Stimulated activated CD8-positive, alpha-beta memory T cell treated with anti-CD3 and anti-CD28 coated beads, Interleukin-2, amount 100 ng/mL, for 1 hour (primary cell): ENCODE measurements at places on chromosomes 1 and 21.

DNA sequence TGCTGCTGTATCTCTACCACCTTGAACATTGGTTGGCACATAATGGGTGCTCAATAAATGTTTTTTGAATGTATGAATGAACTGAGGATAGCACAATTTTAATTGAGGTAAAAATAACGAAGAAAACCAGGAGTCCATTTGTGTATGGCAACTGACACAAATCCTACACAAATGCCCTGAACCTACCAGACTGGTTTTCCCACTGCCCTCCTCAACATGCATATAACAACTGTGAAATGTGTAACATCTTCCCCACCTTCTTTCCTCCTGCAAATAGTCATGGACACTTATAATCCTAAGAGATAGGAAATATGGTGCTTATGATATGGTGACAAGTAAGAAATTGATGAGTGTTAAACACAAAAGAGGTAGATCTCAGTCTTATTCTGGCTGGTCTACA lies 9.9 kb upstream of the LMO4 start:
- DNase-seq: no peak

DNA sequence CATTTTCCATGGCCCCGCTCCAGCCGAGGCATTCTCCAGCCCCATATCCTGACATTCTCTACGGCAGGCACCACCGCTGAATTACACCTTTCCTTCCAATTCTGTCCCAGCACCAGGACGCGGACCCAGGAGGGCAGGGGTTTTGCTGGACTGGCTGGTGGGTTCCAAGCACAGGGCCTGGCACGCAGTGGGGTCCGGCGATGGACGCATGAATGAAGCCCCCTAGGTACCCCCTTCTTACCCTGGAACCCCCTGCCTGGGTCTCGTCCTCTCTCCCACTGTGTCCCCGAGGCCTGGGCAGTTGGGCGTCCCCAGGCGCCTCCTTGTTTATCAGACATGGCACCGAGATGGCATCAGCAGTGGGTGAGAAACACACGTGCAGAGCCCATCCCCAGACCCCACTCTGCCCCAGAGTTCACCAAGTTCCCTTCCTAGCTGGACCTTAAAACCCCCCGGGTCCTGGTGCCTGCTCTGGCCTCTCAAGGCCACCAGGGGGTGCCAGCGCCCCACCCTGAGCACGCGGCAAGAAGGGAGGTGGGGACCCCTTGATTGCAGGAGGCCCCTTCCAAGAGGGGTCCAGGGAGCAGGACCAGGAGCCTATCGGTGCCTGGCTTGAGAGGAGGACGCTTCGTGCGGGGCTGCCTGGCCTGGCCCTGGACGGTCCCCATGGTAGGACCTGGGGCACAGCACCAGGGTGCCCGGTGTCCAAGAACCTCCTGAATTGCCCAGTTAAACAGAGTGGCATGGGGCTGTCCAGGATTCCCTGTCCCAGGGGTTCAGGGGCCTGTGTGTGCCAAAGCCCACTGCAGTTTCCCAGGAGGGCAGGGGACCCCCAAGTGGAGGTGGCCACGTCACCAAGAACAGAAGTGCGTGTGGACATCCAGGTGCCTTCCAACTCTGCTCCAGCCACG lies 46.1 kb downstream of the MEGF6 start:
- no peak for DNase-seq

DNA sequence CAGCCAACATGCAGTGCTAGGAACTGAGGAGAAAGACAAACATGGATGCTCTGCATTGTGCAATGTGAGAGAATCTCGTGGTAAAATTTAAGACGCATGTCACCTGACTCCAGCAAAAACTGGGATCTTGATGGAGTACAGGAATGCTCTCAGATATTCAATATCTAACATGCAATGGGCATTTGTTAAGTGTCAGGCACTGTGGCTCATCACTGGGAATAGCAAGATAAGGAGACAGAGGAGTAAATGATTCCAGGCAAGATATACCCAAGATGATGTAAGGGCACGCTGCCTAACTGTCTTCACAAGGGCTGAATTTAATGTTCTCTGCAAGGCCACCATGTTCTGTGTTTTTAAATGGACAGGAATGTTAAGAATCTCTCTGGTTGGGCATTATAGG lies 67.8 kb downstream of the LPAR3 start:
- no peak for DNase-seq

DNA sequence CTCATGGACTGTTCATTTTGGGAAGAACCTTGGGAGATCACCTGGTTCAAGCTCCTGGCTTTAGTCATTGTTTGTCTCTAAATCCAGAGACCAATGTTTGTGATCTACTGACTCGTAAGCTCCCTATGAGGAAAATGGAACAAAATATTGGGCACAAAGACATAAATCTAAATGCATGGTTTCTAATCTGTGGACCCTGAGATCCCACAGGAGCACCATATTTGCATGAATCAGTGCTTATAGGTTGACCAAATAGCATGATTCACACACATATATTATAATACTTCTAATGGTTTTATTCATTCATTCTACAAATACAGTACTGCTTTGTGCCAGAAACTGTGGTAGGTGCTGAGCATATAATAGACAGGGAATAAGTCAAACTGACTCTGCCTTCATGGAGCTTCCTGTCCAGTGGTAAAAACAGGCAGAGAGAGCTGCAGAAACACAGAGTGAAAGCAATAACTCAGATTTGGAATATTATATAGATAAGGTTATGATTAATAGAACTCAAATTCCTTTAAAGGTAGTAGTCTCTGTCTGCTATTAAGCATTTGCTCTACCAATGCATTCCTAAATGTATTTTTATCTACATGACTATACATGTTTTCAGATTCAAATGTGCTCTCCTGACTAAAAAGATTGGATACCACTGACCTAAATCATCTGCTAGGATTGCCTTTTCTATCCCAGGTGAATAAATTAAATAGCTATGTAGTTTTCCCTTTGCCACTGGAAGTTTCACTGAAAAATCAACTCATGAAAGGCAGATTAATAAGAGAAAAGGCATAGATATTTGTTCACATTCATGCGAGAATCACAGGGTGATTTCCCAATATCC lies 198.6 kb upstream of the CAMK1G start:
- DNase-seq: no peak

DNA sequence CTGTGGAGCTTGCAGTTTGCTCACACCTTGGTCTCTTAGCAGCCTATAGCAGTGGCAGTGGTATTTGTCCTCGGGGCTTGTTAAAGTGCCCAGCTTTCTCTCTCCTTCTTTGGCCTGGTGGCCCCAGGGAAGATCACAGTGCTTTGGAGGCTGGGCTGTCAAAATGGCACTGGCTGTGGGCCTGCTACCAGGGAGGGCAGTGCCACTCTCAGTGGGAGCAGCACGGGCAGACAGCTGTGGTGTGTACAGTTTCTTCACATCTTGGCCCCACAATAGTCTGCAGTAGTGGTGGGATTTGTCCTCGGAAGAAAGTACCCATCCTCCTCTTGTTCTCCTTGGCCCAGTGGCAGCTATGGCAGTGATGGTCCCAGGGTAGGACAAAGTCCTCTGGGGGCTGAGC lies 164.4 kb upstream of the GORAB start:
- DNase-seq: no peak

DNA sequence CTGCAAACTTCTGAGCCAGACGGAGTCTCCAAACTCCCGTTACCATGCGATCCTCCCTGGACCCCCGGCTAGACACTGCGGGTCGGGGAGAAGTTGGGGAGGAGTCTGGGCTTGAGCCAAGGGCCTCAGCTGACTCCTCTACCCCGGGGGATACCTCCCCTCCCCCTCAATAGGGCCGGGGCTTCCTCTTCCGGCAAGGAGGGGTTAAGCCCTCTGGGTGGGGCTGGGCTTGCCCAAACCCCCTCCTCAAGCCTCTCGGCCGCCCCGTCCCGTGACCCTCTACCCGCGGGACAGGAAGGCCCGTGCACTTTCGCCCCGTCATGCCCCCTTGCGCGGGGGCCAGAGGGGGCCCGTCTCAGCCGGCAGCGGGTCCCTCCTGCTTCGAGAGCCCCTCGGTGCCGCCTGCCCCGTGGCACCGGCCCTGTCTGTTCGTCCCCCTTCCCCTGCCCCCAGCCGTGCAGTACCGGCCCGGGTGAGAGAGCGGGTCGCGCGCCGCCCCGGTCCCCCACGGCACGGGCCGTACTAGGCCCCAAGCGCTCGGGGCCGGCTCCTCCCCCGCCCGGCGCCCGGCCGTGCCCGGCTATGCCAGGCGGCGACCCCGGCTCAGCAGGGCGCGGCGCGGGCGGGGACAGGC lies 652 bp downstream of the ARL8A start:
- DNase-seq: no peak

DNA sequence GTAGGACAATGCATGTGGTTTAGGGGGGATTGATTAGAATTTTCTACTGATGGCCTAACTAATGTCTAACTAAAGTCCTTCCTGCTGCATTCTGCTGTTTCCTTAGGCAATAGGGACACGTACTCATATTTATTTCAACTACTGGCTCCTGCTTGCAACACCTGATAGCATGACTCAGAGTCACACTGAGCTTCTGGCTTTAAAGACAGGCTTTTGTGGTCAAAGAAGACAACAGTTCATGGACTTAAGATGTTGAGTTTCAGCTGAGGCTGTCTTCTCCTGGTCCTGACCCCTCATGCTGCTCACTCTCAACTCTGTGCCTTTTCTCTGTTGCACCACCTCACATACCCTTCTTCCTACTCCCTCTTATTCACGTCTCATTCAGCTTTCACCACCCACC lies 29.1 kb upstream of the TRABD2B start:
- DNase-seq: no peak

DNA sequence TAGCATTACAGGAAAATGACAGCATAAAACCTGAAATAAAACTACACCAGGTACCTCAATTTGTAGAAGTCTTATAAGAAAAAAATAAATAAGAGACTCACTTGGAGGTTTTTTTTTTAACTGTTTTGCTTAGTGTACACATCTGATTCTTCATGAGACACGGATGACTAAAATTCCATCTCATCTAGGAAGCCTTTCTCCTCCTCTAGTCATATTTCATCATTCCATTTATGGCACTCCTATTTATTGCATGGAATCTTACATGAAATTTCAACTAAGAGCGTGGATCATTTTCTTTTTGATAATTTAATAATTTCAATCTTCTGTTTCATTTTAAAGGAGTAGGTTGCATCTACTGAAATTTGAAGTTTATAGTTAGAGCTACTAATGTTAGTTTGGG lies 1.6 kb upstream of the PTGS2 start:
- no peak for DNase-seq

DNA sequence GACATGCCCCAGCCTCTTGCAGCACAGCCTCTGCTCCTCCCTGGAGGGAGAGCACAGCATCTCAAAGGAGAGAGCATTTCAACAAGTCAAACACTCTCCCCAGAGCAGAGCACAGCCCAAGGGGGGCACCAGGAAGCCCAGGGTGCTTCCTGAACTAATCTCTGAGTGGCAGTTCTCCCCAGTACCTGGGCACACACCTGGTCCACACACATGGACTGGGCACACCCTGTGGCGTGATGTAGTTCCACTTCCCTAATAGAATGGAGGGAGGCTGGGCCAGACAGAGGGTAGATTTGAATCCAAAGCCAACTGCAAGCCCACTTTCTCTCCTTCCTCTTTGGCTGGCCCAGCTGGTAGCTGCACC lies 55.5 kb downstream of the CD46 start:
- DNase-seq: no peak

DNA sequence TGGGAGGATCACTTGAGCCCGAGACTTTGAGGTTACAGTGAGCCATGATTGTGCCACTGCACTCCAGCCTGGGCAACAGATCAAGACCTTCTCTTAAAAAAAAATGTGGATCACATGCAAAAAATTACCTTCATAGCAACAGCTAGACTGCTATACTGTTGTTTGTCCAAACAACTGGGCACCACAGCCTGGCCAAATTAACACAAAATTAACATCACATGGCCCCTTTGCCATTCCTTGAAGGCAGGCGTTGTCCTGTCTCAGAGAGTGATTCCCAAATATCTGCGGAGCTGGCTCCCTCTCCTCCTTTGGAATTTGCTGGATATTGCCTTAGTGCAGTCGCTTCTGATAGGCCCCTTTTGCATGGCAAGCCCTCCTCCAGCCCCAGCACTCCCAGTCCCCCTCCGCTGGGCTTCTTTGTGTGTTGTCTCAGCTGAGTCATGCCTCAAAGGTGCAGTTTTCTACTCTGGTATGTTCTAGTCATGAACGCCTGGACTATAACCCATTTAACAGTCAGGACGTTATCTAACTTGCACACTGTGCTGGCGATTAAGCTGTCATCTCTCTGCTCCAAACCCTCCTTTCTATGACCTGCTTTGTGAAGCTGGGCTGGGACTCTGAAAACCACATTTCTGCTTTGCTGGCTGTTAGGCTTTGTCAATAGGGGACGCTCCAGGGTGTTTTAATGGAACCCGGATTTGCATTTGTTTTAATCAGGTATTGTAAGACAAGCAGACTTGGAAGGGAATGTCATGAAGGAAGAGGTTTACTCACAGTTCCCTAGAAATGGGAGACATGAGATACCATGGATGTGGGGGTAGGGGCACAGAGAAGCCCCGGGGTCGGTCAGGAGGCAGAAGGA lies 20.1 kb upstream of the HPCAL4 start:
- DNase-seq: no peak

GRCh38 chr1:184890539-184890973 lies 83.8 kb downstream of the NIBAN1 start:
- DNase-seq: no peak

DNA sequence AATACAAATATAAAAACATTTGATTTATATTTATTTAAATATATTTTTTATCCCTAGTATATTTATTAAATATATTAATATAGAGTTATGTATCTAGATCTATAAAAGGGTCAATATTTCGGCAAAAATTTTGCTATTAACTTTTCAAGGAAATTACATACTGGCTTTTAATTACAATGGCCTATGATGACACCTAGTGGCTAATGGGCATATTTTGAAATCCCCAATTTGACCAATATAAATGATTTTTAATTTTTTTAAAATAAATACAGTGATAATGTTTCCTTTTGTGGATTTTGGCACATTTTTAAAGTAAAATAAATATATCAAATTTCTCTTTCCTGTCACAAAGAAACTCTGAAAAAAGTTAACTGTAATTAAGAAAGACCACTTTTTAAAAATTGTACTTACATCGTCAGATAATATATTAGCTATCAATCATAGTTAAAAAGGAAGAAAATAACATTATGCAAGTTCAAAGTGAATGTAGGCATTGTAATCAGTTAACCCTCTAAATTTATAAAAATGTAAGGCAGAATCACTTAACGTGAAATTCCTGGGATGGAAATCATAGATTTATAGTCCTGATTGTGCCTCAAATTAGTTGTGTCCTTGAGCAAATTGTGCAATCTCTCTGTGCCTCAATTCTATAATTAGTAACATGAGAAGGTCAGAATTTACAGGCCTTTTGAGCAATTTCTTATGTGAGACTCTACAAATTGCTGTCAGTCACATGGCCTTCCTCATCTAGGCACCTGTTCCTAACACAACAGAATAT lies 25.6 kb upstream of the RGS13 start:
- DNase-seq: no peak
